ENCODE measurements at places on chromosomes 3 and 15.

GRCh38 chr3:177250151-177250550, 52.9 kb upstream of the TBL1XR1 start:
- DNase-seq = no peak

DNA sequence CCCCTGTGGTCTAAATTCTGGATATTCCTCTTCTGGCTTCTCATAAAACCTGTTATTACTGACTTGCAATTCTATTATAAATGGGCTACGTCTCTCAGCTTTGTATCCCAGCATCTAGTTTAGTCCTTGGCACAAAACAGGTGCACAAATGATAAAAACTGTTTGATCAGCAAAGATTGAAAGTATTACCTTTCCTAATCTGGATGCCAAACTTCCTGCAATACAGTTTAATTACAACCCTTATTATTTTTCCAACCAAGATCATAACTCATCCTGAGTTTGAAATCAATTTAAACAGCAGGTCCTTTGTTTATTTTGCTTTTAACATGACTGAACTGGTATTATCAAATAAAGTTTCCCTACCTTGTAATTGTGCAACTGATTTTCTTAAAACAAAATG, 132.6 kb downstream of the ATP1B3 start:
- no peak for DNase-seq

GRCh38 chr3:129940086-129940485, 34.4 kb upstream of the TRH start:
- no peak for DNase-seq

GRCh38 chr15:67064607-67065530, 533 bp upstream of the SMAD3 start:
- DNase-seq = peak; percentile 35

GRCh38 chr3:119492128-119492527, 6.2 kb upstream of the TIMMDC1 start:
- no peak for DNase-seq

GRCh38 chr3:69425249-69425648, 39.4 kb upstream of the FRMD4B start:
- DNase-seq = peak; percentile 4

- DNase-seq = no peak
Observed at GRCh38 chr3:122936335-122936734, 91.2 kb downstream of the SEMA5B start.

DNA sequence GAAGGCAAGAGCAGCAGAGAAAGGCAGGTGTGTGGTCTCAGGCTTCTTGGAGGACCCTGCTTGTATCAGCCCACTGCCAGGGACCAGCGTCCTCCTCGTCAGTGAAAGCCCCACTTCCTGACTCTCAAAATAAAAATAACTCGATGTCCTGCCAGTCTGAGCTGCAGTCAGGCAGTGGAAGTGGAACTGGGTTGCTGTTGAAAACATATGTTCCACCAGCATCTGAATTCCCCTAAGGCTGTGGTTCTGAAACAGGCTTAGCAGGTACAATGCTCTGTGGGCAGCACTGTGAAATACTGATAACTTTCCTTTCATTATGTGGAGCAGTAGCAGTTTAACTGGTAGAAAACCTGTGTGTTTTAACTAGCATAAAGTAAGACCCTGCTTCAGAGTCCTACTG, 121.6 kb upstream of the EIF1B start:
- DNase-seq = no peak

GRCh38 chr3:162072656-162073164, 576.1 kb downstream of the OTOL1 start:
- DNase-seq = no peak

DNA sequence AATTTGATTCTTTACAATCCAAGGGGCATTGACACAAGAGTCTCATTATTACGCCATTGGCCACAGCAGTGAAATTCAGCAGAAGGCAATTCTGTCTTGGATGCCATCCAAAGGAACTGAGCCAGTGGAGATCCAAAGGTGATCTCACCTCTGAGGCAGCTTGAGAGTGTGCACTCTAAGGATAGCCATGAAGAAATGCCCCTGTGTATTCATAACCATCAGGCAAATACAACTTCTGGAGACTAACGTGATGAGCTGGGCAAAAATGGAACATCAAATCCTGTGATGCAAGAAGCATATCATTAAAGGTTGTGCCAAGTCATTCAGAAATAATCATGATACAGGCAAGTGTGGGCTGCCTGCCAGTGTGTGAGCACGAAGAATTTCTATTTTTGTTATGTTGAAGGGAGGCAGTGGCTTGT, 41.4 kb downstream of the ROBO2 start:
- DNase-seq = no peak

- DNase-seq = no peak
Observed at GRCh38 chr15:100918690-100919480, at the start of gene LRRK1. TSS of gene LRRK1 (plus strand) at chr15:100919357. CDS start at chr15:100924633, 5,276 bp downstream.

DNA sequence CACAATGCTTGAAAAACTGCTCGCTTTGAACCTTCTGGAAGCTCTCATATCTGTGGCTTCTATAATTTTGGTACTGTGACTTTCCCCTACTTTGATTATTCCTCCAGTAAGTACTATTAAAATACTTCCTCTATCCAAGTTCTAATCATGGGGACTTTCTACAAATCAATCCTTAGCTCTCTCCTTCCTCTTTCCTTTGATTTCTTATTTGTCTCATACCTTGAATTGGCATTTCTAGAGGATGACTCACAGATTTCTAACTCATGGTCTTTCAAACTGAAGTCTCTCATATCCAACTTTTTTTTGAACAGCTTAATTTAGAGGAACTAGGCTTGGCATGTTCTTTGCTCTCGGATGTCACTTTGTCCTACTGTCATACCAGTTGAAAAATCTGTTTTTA, 241.8 kb downstream of the TBC1D5 start:
- DNase-seq = no peak

- no peak for DNase-seq
Observed at GRCh38 chr3:36677331-36678007, 86.9 kb downstream of the DCLK3 start.

DNA sequence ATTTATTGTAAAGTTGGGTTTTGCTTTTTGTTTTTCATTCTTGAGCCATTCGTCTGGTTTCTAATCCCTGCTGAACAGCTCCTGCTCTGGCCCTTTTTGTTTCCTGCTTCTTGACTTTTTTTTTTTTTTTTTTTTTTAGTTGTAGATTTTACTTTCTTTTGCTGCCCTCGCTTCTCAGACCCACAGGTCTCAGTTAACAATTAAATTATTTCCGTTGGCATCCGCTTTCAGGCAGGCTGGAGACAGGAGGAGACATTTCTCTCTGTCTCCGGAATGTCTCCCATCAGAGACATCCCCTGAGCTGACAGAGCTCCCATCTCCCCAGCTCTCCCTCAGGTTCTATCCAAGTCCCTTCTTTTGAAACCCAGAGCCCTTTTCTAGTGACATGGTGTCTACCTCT, 68.6 kb downstream of the SLC6A6 start:
- no peak for DNase-seq

GRCh38 chr3:128598884-128599664, 51.5 kb downstream of the RPN1 start:
- no peak for DNase-seq

- DNase-seq = no peak
Observed at GRCh38 chr3:64028754-64029153, 5.5 kb upstream of the PSMD6 start.

- DNase-seq = no peak
Observed at GRCh38 chr3:117141812-117142211, 432.2 kb downstream of the TUSC7 start.

DNA sequence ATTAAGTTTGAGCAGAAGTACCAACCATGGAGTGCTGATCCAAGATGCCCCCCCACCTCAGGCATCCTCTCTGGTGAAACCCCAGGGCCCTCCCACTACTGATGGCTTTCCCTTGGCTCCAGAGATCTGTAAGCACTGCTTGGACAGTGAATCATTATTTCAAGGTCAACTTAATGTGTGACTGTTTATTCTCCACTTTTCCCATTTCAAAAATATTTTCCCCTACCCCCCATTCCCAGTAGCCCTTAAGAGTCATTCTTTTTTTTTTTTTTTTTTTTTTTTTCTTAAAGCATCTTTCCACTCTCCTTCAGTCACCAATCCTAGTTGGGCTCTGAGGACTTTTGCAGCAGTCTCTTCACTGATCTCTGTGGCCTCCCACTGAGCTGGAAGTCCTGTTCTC, 82.6 kb downstream of the PCCB start:
- no peak for DNase-seq

DNA sequence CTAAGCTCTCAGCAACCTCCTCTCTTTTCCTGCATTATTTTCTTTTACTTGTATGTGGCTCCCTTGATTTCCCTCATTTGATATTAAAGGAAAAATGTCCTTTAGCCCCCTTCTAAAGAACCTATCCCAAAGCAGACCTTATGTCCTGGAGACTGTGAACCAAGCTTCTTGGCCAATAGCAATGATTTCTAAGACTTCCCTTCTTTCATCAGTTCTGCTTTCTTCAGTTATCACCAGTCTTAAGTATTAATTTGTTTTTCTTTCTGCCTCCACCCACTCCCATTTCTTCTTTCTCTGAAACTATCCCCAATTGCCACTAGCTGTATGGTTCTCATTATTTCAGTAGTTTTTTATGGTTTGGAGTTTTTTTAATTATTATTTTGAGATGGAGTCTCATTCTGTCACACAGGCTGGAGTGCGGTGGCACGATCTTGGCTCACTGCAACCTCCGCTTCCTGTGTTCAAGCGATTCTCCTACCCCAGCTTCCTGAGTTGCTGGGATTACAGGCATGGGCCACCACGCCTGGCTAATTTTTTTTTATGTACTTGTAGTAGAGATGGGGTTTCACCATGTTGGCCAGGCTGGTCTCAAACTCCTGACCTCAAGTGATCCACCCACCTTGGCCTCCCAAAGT, 12.1 kb downstream of the TMOD3 start:
- no peak for DNase-seq

GRCh38 chr15:87799428-87799827, 457.1 kb downstream of the NTRK3 start:
- DNase-seq = no peak

DNA sequence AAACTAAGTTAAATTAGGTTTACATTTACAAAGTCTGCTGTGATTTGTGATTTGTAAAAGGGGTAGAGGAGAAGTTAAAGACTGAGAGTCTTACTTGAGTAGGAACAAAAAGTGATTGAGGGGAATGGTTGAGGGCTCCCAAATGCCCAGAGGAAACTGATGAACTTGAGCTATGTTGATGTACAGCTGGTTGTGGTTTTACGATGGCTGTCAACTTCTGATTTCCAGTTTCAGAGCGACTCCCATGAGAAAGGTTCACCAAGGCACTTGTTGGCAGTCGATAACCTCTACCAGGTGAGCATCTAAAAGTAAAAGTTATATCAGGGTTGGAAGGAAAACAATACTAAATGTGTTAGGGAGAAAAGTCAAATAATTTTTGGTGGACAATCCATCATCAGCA, 91.0 kb downstream of the XRN1 start:
- DNase-seq = no peak

DNA sequence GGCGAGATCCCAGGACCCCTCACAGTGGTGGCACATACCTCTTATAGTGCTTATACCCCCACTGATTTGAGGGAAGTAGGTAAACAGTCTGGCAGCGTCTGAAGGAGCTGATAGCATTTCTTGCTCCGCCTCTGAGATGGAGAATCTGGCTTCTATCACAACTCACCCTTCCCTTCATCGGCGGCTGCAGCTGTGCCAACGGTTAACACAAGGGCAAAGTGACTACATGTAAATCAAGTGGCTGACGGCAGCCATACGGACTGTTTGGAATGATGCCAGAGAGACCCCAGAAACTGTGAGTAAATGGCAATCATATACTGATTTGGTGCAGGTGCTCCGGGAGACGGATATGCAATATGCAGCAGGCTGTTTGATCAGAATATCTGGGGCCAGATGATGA, 66.8 kb upstream of the UNC13C start:
- DNase-seq = no peak

DNA sequence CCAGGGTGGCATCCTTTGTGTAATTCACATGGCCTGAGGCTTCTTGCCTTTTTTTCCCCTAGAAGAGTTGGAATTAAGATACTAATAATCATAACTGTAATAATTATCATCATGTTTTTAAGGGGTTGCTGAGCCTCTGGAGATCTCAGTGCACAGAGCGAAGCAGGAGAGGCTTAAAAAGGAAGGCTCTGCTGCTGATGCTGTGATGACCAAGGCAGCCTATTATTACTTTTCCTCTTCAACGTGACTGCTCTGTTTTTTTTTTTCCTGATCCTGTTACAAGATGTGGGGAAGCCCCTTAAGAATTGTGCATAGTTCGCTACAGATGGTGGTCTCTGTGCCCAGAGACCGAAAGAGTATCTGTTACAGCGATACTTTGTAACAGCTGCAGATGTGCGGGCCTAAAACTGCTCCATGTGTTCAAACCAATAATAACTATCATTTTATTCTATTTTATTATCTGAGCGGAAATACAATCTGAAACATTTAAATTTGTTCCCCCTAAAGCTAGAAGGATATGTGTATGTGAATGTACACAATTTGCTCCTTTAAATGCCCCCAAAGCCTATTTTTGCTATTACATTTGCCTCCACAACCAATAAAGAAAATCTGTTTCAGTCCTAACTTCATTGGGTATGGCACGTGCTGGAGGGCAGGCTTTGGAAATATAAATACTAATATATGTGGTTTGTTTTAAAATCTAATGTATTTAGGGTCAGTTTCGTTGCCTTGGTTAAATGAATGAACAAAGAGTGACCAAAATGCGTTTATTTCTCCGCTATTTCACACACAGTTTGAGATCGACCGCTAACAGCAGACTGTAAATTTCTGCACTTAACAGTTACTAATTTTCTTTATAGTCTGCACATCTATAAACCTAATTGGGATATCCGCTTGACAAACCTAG, 4.6 kb downstream of the SHOX2 start:
- DNase-seq = no peak

GRCh38 chr3:172103724-172104123, 64.3 kb downstream of the FNDC3B start:
- no peak for DNase-seq

DNA sequence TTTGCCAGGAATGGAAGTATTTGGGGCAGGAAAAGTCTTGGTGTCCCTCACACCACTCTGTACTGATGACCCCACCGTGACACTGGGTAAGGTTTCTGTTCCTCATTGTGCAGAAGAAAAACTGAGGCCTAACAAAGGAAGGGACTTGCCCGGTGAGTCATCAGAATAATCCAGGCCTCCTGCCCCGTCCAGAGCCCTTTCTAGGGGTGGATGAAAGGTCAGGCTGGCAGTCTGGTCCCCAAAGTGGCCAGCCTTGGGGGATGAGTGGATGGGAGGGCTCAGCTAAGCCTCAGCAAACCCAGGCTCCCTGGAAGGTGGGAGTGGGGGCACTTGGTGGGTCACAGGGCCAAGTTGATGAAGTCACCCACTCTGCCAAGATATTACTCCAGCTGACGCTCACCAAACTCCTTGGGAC, 2.3 kb upstream of the DNAH1 start:
- DNase-seq = no peak

DNA sequence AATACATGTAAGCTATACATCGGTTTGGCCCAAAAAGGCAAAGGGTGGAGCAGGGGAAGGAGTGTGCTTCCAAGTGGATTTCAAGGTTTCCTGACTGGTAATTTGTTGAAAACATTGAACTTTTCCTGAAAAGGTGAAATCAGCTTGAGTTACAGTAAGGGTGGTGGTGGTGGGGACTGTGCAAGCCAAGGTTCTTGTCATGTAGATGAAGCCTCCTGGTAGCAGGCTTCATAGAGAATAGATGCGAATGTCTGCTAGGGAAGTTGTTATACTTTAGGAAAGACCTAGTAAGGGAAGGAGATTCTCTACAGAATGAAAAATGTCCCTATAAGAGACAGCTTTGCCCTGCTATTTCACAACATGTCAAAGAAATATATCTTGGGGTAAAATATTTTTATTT, 528.2 kb upstream of the CBLB start:
- no peak for DNase-seq
